ENCODE measurements at places on chromosomes 3 and 15.

GRCh38 chr15:42373274-42373673 lies 14.0 kb downstream of the CAPN3 start:
- DNase-seq: no peak

DNA sequence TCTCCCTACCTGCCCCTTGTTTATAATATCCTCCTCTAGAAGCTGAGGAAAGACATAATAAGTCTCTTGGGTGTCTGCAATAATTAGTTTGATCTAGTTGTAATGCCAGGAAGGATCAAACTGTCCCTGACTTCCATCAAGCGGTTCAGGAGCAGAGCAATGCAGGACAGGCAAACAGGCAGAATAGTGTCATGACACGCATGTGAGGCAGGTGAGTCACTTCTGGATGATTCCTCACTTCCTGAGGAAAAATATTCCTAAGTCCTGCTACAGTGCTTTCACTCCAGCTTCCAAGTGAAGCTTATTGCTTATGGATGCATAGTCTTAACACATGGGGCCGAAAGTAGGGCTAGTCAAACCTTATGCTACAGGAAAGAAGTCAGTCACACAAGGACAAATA lies 85.8 kb downstream of the GREM1 start:
- DNase-seq: no peak

DNA sequence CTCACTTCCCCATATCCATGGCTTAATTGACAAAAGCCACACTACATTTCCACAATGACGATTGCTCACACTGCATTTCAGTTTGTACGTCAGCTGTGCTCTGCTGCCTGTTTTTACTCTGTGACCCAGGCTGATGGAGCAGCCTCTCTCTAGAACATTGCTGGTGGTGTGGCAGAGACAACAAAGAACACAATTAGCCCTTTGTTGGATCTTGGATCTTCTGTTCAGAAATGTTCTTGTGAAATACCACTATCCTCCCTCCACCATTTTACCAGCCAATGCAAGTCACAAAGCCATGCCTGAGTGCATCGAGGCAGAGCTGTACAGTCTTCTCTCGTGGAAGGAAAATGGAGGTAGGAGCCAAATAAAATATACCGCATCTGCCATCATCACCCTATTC lies 56.9 kb upstream of the TBC1D5 start:
- DNase-seq: no peak

- DNase-seq: no peak
Observed at GRCh38 chr15:88385078-88385700, 82.0 kb downstream of the MRPL46 start.

DNA sequence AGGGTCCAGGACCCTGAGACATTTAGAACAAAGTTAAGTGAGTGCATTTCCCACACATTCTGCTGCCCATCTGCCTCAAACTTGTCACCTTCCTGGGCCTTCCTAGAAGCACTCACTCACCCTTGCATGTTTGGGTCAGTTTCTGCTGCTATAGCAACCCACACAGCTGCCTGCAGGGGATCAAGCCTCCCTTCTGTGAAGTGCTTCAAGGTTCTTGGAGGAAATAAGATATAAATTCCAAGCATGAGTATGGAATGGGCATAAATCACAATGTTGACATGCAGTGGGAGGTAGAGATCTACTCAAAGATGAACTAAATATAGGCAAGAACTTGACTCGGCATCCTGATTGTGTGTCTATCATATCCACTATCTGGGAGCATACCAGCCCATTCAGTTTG lies 140.4 kb downstream of the SLC9A9 start:
- DNase-seq: peak; percentile 66

DNA sequence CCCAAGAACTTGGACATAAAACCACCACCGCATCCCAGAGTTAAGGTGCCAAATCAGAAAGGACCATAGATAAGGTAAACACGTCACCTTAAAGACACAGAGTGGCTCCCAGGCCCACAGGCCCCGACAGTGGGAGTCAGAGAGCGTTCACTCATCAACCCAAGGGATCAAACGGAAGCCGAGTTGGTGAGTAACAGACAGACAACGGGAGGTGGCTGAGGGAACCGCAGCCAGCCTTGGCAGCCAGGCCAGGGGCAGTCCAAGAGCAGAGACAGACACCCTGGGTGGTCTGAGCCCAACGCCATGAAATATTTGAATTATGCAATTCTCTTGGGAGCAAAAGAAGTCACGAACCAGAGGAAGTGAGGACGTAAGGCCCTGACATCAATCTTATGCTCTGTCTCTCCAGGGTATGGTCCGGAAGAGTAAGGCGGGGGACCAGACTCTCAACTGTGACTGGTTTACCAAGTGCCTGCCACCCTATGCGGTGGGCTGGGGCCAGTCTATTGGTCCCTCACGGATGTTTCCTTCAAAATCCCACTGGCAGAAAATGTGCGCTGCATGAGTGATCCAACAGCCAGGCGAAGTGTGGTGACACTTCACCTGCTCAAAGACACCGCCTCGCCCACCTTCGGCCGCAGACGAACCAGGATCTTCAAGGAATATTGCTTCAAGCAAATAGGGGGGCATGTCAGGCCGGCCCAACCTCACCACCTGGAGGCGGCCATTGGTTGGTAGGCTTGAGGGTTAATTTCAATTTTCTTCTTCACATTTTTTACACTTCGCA lies 34.3 kb downstream of the TMEM44 start:
- DNase-seq: peak; percentile 81

DNA sequence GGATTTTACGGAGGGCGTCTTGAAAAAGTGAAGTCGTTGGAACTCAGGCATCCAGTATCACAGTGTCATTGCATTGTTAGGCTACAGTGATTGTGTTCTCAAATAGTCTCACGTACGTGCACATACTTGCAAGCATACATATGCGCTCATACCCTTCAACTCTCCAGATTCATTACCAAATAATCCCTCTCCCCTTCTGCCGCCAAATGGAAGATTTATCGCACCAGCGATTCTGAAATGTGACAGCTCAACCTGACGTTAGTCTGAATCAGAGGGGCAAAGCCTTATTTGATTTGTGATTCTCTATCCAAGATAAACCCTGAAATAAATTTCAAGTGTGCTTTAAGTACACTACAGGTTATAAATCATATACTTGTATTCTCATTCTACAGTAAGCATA lies 119.4 kb downstream of the GADL1 start:
- DNase-seq: no peak

DNA sequence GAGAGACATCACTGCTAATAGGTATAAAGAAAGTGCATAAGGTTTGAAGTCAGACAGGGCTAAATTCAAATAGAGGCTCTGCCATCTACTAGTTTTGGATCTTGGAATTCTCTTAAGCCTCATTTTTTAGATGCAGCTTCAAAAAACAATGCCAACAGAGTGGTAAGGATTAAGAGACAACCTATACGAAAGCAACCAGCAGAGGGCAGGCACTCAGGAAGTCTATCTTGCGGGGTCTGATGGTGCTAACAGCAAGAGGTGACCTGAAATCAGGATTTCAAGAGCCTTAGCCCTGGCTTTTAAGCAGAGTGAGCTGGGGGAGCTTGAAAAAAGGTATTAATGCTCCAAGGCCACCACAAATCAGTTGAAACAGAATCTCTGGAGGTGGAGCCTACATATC lies 40.7 kb downstream of the LDHAL6B start:
- DNase-seq: peak; percentile 53

GRCh38 chr3:178359728-178360127 lies 176.5 kb upstream of the KCNMB2 start:
- no peak for DNase-seq

- DNase-seq: no peak
Observed at GRCh38 chr15:69133862-69134519, 26.4 kb upstream of the GLCE start.

DNA sequence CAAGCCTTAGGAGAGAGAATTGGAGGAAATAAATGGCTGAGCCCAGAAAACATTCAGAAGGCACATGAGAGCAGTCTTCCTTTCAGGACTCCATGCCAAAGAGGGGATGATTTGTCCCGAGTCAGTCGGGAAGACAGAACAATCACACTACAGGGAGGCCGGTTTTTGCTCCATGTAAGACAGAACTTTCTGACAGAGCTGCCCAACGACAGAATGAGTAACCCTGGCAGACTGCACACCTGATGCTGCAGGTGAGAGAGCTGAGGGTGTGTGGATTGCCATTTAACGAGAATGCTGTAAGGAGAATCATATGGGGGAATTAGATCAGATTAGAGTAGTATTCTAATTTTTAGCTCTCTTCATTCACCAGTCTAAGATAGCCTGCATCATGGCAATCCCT lies 533.0 kb downstream of the EPHB1 start:
- DNase-seq: no peak

Measured in myocyte (in vitro differentiated cells).